ENCODE measurements at places on chromosomes 6 and 20. TPM values are rescaled to one million over a fixed set of nuclear protein-coding genes. Genes with fewer than 3 reads are reported as not detected.

Gene MTFR2
- 3.6 TPM for total RNA-seq

Gene CALHM4
- total RNA-seq, result 0.46 TPM

Gene RSPH9
- 0.15 TPM for total RNA-seq

Gene GNAS-AS1
- 0.15 TPM for total RNA-seq

Gene AVP
- total RNA-seq, result not detected

Gene TSPO2
- not detected for total RNA-seq

Gene BPIFA1
- not detected for total RNA-seq

Gene PACSIN1
- total RNA-seq, result not detected

Gene MATN4
- total RNA-seq, result not detected

Gene MRPL18
- 133 TPM for total RNA-seq

Gene OR2H2
- not detected for total RNA-seq

Gene ADGRG6
- 158 TPM for total RNA-seq

Gene OR2H1
- total RNA-seq, result not detected

Gene PEX7
- total RNA-seq, result 8.5 TPM

Gene CYP24A1
- total RNA-seq, result not detected

Gene CGA
- not detected for total RNA-seq

Gene PRR3
- total RNA-seq, result 2.6 TPM

Gene TULP4
- total RNA-seq, result 82.5 TPM

Gene SLPI
- not detected for total RNA-seq

Gene PROKR2
- under 0.01 TPM for total RNA-seq

Gene SNAP25
- 0.15 TPM for total RNA-seq

Gene SMPDL3A
- total RNA-seq, result 5.0 TPM

Gene MLN
- total RNA-seq, result not detected

Gene TCP11
- total RNA-seq, result under 0.01 TPM

Gene ADGRF4
- total RNA-seq, result under 0.01 TPM

Gene ZC3H12D
- total RNA-seq, result not detected

Gene GDAP1L1
- total RNA-seq, result not detected

Gene UNC93A
- not detected for total RNA-seq

Gene UBE2C
- 21.4 TPM for total RNA-seq

Gene TAGAP
- not detected for total RNA-seq

Gene RAB32
- total RNA-seq, result 196 TPM

Gene PAQR8
- total RNA-seq, result 8.4 TPM

Gene EIF6
- 222 TPM for total RNA-seq

Gene EBF4
- 1.9 TPM for total RNA-seq

Gene LGSN
- total RNA-seq, result not detected

Gene SCUBE3
- 0.30 TPM for total RNA-seq

Gene PLTP
- total RNA-seq, result 10.6 TPM

Gene FOXO3
- 7.5 TPM for total RNA-seq

Gene RSPO3
- 5.8 TPM for total RNA-seq

Gene PTCHD4
- total RNA-seq, result 2.9 TPM

Measured in epithelial cell of umbilical artery (primary cell).